ENCODE measurements at places on chromosomes 1 and 21.

- no peak for DNase-seq
Observed at GRCh38 chr1:93658188-93658587, 23.4 kb downstream of the BCAR3 start.

DNA sequence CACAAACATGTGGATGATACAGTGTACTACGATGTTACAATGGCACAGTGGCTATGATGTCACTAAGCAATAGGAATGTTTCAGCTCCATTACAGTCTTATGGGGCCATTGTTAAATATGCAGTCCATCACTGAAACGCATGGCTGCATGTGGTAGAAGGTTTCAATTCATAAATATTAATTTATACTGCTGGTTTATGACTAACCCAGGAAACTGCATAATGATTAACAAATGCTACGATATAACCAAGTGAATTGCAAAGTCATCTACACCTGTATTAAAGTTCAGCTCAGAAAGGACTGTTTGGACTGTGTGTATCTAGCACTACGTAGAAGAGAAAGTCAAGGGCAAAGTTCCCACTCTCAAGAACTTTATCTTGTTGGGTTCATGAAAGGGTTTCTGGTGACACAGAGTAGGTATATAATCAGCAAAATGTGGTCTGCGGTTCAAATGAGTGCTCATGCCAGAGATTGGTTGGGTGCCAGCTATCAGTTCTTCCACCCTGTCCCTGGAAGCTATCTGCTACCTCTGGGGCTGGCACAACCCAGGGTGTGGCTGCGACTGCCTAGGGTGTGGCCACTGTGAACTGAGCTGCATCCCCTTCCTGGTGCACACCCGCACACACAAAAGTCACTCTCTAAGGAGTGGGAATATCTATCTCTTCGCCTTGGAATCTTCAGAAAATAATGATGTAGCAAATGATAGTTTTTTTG lies 14.8 kb downstream of the MGST3 start:
- DNase-seq, result no peak

DNA sequence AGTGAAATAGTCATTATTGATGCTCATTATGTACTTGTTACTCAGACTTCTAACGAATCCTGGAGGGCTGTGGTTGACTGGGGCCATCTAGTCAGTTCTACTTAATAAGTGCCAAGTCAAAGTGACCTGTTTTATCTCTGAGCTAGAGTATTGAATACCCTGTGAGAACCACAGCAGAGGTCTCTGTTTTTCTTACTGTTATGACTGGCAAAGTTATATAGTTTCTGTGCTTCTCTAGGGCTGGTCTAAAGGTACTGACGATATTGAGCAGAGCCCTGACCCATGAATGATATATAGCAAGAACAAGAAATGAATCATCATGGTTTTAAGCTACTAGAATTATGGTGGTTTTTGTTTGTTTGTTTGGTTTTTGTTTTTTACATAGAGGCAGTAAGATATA lies 555.8 kb downstream of the PLA2G4A start:
- no peak for DNase-seq

GRCh38 chr21:35868005-35868868 lies 192.1 kb downstream of the SETD4 start:
- no peak for DNase-seq

- DNase-seq, result no peak
Observed at GRCh38 chr1:25425098-25426085, 4.8 kb upstream of the RHCE start.

DNA sequence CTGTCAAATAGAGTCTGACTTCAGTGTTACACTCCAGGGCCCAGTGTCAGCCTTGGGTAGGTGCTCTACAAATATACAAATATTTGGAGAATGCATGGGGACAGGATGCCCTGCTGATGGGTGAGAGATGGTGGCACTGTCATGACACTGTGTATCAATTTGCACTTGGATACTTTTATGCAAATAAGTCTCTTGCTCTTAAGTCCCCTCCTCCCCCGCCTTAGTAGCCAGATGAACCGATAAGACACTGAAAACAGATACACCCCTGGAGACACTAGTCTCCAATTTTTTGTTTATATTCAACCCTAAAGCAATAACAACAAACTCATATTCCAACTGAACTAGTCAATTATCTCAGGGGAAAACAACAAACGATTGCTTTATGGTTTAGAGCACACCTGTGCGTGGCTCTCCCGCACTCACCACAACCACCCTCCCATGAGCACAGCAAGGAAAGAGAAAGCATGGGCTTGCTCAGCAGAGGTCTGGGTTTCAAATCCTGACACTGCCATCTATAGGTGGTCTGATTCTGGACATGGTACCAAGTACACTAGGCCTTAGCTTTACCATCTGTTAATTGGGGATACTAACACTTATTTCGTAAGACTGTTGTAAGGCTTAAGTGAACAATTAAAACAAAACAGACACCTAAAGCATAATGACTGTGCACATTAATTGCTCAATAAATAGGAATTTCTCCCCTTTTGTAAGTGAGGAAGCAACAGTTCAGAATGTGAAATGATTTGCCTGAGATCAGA lies 50.3 kb downstream of the HIVEP3 start:
- no peak for DNase-seq

GRCh38 chr21:33029975-33030461 lies 4.3 kb downstream of the OLIG2 start:
- peak; percentile 47 for DNase-seq

DNA sequence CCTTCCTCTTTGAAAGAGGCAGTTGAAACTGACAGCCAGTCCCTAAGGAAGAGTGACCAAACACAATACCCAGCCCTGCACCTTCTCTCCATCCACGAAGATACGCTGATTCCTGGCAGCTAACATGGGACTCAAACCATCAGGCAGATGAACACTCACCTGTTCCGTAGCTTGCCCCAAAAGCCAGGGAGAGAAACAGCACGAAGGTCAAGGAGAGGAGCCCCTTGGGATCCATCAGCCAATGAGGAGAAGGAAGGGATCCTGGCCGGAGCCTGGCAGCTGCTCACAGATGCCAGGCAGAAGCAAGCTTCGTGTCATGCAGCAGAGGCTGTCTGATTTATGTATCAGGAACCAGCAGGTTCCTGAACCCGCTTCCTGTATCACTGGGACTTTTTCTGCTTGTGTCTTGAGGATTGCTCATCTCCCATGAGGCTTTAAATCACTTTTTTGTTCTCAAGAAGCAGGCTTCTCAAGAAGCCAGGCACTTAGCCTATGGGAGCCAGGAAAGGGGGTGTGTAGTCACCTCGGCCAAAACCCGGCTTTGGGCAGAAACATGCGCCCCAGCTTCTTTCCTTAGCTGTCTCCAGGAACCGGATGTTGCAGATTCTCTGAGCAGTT lies at the start of gene SLAMF1:
Gene SLAMF1 (minus strand): TSS at position 334 of the 618 bp plus-strand sequence. CDS start 99 bp downstream, at position 235.
- no peak for DNase-seq

DNA sequence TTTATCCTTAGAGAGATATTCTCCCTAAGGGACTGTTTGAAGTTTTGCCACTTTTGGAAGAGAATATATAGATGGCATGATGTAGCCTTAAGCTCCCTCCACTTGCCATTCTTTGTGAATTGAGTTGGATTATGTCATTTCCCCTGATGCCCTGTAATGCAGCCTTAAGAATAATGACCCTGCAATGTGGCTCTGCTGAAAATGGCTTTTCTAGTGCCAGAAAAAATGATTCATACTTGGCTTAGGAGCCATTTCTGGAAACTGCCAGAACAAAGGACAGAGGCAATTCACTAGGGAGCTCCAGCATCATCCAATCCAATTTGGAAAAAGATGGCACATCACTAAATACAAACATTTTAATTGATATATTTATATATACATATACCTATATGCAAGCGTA lies 265.3 kb downstream of the SPATA17 start:
- DNase-seq, result no peak

- DNase-seq, result no peak
Observed at GRCh38 chr21:32957545-32957944, 68.2 kb upstream of the OLIG2 start.

GRCh38 chr1:153400244-153400643 lies 9.4 kb upstream of the S100A8 start:
- no peak for DNase-seq

- DNase-seq, result no peak
Observed at GRCh38 chr1:156489166-156489934, 11.2 kb downstream of the MEF2D start.

DNA sequence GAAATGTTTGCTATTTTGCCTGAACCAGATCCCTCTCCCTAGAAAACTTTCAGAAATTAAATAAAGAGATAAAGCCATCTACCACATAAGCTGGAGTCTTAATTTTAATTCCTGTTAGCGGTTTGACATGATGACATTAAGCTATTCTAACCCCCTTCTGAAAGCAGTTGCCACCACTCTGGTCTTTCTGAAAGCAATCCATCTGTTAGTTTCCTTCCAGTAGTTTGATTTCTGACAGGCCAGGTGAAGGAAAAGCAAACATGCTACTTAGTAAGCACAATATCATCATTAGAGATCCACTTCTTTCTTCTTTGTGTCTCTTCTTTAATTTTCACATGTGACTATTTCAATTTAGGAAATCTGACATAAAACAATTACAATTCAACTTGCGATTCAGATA lies 39.9 kb downstream of the RGL1 start:
- DNase-seq, result no peak

DNA sequence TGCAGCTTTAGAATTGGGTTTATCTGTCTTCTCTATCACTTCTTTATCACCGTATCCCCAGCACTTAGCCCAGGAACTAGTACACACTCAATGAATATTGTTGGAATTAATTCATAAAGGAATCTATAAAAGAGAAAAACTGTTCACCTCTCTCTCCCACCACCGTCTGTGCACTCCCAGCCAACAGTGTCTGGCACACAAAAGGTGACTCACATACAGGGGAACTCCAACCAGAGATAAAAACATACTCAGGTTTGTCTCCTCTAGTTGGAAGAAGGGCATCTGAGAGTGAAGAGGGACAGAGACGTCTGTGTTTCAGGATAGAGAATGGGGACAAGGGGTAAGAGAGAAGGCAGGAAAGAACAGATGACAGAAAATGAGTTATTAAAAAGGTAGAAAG lies 10.0 kb downstream of the ITLN1 start:
- no peak for DNase-seq

GRCh38 chr1:231068762-231069161 lies 28.7 kb upstream of the FAM89A start:
- no peak for DNase-seq

DNA sequence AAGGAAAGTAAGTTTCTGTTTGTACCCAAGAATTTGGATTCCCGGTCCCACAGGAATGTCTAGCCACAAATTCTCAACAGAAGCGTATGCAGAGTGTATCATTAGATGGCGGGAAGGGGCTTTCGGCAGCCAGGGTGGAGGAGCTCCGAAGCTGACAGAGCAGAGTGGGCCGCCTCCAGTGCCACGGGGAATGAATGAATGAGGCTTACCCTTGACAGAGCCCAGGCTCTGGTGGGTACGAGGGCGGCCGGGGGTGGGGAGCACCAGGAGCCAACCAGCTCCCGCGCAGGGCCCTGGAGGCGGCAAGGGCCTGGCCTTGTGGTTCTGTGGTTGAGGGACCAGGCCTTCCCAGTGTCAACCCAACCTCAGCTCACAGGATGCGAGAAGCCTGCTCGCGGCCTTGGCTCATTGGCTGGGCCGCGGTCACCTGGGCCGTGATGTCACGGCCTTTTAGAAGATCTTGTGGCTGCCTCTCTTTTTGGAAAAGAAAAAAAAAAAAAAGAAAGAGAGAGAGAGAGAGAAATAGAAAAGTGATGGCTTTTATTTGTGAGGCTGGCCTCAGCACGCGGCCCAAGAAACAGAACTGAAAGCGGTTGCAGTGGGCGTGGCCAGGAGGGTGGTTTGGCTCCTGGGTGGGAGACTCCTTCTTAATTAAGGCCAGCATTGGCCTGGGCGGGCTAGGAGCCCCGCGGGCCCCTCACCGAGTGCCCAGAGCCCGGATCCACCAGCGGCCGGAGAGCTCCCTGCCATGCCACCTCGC lies 34.9 kb upstream of the RUNX3 start:
- no peak for DNase-seq

- no peak for DNase-seq
Observed at GRCh38 chr1:201169203-201169602, 14.9 kb upstream of the TMEM9 start.

DNA sequence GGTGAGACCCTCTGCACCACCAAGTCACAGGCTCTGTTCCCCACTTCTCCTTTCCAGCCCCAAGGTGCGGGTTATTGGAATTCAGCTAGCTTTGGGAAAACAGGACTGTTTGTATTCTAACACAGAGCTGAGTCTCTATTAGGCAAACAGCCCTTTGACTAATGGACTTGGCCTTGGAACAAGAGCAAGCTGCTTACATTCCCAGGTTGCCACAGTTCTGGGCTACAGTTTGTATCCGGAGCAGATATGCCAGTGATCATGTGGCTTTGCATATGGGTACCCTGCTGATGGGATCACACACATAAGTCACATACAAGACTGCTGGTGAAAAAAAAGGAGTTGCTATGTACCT lies 110.5 kb upstream of the COA6 start:
- DNase-seq, result no peak

- no peak for DNase-seq
Observed at GRCh38 chr1:211822677-211823407, 7.7 kb downstream of the LPGAT1 start.

DNA sequence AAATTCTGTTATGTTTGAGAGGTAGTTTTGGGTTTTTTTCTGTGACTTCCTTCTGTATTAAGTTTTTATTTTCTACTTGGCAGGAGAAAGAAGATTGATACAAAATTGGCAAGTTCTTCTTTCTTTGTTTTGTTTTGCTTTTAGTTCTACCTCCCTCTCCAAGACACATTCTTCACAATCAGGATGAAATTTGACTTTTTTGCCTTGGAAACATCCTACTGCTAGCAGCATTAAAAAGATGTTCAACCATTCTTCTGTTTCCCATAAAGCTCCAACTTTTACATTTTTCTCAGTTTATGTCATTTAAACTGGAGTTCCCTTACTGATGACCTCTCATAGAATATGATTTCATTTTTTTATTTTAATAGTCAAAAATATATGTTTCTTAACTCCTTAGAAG lies 234.8 kb downstream of the NCAM2 start:
- DNase-seq, result no peak

DNA sequence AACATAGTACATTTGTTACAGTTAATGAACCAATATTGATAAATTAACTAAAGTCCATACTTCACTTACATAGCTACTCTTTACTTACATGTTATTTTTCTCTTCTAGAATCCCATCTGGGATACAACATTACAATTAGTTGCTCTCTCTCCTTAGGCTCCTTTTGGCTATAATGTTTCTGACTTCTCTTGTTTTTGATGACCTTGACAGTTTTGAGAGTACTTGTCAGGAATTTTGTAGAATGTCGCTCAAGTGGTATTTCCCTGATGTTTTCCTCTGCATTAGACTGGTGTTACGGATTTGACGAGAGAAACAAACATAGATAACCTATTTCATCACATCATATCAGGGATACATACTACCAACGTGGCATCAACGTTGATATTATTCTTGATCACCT lies 925.4 kb upstream of the TMPRSS15 start:
- DNase-seq, result no peak
